ENCODE measurements at places on chromosomes 5 and 9. TPM values are rescaled to one million over a fixed set of nuclear protein-coding genes. Genes with fewer than 3 reads are reported as not detected.

Gene SLC6A7
- total RNA-seq: not detected

Gene ITGA1
- 232 TPM for total RNA-seq

Gene THG1L
- total RNA-seq: 14.1 TPM

Gene HBEGF
- 6.6 TPM for total RNA-seq

Gene TMEM267
- total RNA-seq: 10.0 TPM

- no peaks in the 10 kb centered on the region for H3K4me1 ChIP-seq
- no peak for DNase-seq
- no peaks in the 10 kb centered on the region for H3K27me3 ChIP-seq
- H3K4me3 ChIP-seq: no peak overlapping the region
These were observed 176.0 kb upstream of the FREM1 start for GRCh38 chr9:15086156-15086763.

DNA sequence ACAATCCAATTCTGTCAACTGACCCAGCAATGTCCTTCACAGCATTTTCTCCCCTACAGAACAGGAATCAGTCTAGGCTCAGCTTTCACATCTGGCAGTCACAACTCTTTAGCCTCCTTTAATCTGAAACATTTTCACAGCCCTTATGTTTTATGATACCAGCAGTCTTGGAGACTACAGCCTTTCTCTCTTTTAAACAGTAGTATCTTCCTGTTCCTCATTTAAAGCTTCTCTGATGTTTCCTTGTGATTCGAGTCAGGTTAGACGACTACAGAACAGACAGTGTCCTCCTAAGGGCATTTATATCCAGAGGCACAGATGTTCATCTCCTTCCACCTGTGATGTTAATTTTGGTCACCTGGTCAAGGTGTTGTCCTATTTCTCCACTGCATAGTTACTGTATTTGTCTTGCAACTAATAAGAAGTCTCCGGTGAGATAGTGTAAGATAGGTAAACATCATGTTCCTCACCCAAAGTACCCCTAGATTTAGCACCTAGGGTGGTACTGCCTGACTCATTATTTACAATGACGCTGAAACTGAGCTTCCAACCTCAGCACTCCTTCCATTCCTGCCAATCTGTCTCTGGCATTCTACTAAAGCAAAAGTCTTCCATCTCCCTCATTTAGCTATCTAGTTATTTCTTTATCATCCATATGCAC, 20.7 kb downstream of the TTC39B start:
- H3K36me3 ChIP-seq: no peaks in the 10 kb centered on the region
- DNase-seq: no peak
- H3K27me3 ChIP-seq: no peaks in the 10 kb centered on the region
- no peak overlapping the region for H3K4me3 ChIP-seq

DNA sequence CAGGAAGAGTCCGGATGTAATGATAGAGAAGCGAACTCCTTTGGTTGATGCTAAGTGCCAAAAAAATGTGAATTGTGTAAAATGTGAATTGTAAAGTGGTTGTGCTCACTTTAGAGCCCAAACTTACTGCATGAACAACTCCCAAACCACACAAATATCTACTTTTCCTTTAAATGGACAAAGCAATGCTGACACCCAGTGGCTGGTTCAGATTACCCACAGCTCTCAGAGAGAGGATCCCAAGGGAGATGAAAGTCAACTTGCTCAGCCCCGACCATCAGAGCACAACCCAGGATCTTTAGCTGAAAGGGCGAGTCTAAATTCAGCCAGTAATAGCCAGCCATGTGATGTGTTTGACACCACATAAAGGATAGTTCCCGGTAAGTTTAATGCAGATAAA, 133.7 kb downstream of the NMUR2 start:
- no peaks in the 10 kb centered on the region for H3K27me3 ChIP-seq
- no peak overlapping the region for H3K4me3 ChIP-seq
- no peak overlapping the region for H3K27ac ChIP-seq
- DNase-seq: no peak
- no peaks in the 10 kb centered on the region for H3K36me3 ChIP-seq

GRCh38 chr5:2266641-2267240, 384.0 kb upstream of the IRX4 start:
- no peak overlapping the region for H3K4me3 ChIP-seq
- no peaks in the 10 kb centered on the region for H3K36me3 ChIP-seq
- H3K27ac ChIP-seq: no peak overlapping the region
- no peak for DNase-seq
- H3K27me3 ChIP-seq: no peaks in the 10 kb centered on the region
- no peaks in the 10 kb centered on the region for H3K4me1 ChIP-seq

- H3K27me3 ChIP-seq: no peaks in the 10 kb centered on the region
- no peak overlapping the region for H3K27ac ChIP-seq
- DNase-seq: no peak
- no peak overlapping the region for H3K4me3 ChIP-seq
- H3K36me3 ChIP-seq: no peaks in the 10 kb centered on the region
- H3K4me1 ChIP-seq: peaks cover 36% of the 10 kb centered on the region
These were observed 52.2 kb downstream of the PCDH1 start for GRCh38 chr5:141825791-141826560.

- H3K36me3 ChIP-seq: no peaks in the 10 kb centered on the region
- H3K4me3 ChIP-seq: no peak overlapping the region
- DNase-seq: no peak
- peaks cover 22% of the 10 kb centered on the region for H3K4me1 ChIP-seq
- peaks cover 13% of the 10 kb centered on the region for H3K27me3 ChIP-seq
These were observed 958 bp upstream of the LCN8 start for GRCh38 chr9:136759001-136759400.

DNA sequence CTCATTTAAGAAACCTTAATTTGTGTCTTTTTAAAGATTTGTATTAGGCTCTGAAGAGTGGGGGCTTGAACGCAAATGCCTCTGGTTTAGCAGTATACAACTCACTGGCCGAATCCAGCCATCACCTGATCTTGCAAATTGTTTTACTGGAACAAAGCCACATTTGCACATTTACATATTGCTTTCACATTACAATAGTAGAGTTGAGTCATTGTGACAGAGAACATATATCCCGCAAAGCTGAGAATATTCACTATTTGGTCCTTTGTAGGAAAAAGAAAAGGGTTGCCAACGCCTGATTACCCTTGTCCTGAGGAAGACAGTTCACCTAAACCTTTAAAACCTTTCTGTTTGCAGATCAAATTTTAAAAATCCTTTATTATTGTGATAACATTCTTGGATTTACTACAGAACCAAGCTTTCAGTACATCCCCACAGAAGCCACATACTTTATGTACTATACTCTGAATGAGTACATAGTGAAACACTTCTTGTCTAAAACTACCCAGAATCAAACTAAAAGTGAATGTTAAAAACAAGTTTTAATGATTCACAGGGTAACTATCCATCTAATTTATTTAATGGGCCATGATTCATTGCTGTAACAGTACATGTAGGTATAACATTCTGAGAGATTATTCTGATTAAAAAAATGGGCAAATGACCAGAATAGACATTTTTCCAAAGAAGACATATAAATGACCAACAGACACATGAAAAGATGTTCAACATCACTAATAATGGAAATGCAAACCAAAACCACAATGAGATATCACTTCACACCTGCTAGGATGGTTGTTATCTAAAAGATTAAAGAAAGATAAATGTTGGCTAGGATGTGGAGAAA, 161.0 kb downstream of the SLC25A46 start:
- H3K4me3 ChIP-seq: no peak overlapping the region
- DNase-seq: no peak
- no peaks in the 10 kb centered on the region for H3K36me3 ChIP-seq

DNA sequence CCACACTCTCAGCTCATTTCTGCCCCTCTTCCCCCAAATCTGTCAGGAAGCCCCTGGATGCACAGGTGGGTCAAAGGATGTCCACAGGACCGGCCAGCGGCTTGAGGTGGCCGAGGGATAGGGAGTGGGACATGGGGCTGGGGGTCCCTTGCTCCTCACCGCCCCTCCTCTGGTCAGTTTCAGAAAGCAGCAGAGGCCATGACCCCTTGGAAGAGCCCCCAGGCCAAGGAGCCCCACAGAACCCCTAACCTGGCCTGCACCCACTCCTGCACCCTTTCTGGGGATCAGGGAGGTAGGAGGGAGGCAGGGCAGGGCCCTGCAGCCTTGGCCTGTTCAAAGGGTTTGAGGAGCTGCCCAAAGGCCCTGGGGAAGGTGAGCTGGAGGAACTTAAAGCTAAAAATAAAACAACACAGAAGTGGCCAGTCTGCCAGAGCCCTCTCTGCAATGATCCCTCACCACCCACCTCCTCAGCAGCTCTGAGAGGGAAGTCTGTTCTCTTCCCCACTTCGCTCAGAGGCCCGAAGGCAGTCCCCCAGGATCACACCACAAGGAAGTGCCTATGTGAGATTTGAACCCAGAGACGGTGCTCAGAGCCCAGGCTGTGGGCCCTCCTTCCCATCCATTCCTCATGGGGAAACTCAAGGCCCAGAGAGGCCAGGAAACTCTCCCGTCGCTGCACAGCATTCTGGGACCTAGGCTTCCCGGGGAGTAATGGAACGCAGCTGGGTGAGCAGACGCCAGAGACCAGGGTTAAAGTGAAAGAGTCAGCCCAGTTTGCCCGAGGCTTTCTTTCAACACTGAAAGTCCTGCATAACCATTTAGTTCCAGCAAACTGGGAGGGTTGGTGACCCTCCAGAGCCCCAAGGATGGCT, 910 bp downstream of the ENG start:
- peak overlapping the region; percentile 75 for H3K4me3 ChIP-seq
- peak overlapping the region; percentile 68 for H3K27ac ChIP-seq
- peaks cover 58% of the 10 kb centered on the region for H3K4me1 ChIP-seq
- DNase-seq: no peak

DNA sequence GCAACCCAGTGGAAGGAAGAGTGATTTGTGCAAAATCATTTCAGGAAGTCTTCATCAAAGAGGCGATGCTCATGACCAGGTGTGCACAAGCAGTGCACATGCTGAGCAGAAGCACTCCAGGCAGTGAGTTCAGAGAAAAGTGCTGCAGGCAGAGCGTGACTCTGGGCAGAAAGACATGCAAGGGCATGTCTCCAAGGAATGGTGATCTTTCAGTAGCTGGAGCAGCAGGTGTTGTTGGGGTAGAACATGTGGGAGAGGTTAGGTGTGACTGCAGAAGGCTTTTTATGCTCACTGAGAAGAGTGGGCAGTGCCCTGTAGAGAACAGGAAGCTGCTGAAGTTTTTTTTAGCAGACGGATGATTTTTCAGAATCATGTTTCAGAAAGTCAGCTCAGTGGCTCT, 545.4 kb upstream of the TLE4 start:
- no peaks in the 10 kb centered on the region for H3K27me3 ChIP-seq
- no peak overlapping the region for H3K27ac ChIP-seq
- no peak for DNase-seq

- DNase-seq: no peak
- H3K4me3 ChIP-seq: peak overlapping the region; percentile 56
These were observed 757 bp downstream of the SAPCD2 start for GRCh38 chr9:137069508-137070091.

GRCh38 chr5:111667128-111667736, 89.8 kb downstream of the NREP start:
- H3K27ac ChIP-seq: no peak overlapping the region
- H3K4me1 ChIP-seq: no peaks in the 10 kb centered on the region
- no peak for DNase-seq
- no peak overlapping the region for H3K4me3 ChIP-seq
- no peaks in the 10 kb centered on the region for H3K36me3 ChIP-seq
- no peaks in the 10 kb centered on the region for H3K27me3 ChIP-seq

DNA sequence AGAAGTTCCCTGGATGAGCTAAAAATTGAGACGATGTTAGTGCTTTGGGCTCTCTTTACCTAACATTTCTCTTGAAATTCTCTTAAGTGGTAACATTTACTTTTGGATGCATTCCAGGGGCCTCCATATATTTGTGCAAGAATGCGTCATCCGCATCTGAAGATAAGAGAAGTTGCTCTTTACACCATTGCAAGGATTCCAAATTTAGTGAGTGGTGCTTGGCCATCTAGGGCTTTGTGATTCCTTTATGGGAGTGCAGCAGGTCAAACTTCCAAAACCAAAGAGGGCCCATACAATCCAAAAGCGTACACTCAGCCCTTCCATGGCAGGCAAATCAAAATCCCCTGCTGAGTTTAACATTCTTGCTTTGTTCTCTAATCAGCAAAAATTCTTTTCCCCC, 102.0 kb upstream of the DMAC1 start:
- H3K4me3 ChIP-seq: no peak overlapping the region
- H3K36me3 ChIP-seq: no peaks in the 10 kb centered on the region
- H3K27me3 ChIP-seq: no peaks in the 10 kb centered on the region

All from esophagus muscularis mucosa (tissue), 4 donors.